ENCODE measurements at places on chromosomes 1 and 21.

DNA sequence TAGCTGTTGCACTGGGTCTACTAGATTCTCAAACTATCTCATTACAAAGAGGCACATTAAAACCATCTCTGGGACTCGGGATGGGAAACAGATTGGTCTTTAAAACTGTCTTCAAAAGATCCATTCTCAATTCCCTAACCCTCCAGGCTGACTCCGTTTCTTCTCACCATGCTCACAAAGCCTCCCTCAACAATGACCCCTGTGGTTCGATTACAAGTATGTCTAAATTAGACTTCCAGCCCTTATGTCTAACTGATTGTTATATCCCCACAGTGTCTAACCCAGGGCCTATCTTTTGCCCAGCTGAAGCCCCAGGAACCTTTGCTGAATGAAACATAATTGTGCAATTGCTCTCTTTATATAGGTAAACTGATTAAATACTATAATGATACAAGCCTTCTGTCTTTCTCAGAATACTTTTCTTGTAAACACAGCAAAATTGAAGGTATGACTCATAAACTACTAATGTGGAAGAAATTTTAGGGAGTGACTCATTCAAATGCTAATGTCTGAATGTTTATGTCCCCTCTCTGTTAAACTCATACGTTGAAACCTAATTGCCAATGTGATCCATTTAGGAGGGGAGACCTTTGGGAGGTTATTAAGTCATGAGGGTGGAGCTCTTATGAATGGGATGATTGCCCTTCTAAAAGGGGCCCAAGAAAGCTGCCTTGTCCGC, 65.6 kb upstream of the DAB1 start:
- DNase-seq = no peak

DNA sequence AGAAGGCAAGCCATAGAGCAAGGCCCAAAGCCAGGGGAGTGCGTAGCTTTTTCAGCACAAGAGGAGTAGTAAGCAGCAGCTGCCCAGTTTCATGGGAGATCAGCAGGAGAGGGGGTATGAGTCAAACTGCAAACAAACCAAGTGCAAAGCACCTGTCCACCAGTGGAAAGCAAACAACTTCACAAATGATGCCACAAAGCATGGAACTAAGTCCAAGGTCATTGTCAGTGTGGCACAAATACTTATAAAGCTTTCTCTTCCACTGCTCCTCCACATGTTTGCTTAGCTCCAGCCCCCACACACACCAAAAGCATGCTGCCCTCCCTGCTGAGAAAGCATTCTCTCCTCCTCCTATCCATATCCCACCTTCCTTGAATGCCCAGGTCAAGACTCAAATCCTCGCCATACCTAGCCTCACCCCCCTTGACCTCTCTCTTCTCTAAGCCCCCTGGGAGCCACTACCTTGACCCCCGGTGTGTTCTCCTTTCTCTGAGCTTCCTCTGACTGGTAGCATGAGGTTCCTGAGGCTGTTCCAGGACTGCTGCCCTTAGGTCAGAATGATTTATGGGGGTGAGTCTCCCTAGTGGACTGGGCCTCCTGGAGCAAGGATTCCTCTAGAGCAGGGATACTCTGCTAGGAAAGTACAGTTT, 70.4 kb downstream of the DMAP1 start:
- DNase-seq = no peak

GRCh38 chr1:22763487-22764200, 53.0 kb downstream of the EPHB2 start:
- DNase-seq = no peak

GRCh38 chr1:181083842-181084605, 4.5 kb upstream of the IER5 start:
- no peak for DNase-seq

DNA sequence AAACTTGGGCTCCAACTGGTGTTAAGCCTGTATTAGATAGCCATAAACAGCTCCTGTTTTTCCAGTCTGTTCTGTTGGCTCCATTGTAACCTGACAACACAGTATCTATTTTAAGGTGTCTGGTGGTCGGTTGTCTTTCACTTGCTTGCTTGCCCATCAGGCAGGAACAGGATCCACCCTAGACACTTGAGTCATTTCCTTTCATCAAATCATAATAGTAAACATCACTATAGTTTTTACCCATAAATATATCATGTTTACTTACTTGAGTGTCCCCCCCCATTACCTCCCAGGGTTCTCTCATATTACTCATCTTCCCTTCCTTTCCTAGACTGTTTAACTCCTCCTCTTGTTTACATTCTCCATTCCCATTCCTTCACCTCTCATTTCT, 2.9 kb downstream of the DDI2 start:
- no peak for DNase-seq

DNA sequence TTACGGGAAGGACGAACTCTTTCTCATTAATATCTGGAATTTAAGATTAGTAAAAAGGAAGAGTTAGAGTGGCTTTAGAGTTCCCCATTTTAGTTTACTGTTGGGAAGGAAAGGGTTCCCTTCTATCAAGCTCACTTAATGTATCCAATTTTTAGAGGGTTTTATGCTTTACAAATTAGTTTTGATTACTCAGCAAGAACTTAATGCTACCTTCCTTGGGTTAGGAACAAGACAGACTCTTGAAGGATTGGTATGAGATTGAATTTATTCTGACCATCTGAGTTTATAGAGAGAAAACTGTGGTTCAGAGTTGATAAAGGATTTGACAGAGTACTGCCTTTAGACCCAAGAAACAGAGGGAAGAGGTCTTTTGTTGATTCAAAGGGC, 29.5 kb upstream of the RGS4 start:
- no peak for DNase-seq

DNA sequence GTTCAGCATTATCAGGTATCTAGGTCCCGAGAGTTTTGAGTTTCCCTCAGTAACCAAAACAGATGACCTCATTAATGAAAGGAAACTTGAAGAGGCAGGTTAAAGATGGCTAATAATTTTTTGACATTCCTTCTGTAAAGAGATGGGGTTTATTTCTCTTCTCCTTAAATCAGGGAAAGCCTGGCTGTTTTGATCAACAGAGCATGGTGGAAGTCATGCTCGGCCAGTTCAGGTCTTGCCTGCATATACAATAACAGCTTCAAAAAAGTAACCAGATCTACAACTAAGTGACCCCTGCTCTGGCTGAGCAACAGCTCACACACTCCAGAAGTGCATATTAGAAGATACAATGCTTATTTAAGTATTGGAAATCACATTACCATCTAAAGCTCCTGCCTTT, 36.6 kb upstream of the POU2F1 start:
- no peak for DNase-seq

GRCh38 chr1:208595236-208595635, 351.1 kb upstream of the PLXNA2 start:
- no peak for DNase-seq

- no peak for DNase-seq
These were observed 466.5 kb downstream of the PCP4 start for GRCh38 chr21:40333731-40334130.

DNA sequence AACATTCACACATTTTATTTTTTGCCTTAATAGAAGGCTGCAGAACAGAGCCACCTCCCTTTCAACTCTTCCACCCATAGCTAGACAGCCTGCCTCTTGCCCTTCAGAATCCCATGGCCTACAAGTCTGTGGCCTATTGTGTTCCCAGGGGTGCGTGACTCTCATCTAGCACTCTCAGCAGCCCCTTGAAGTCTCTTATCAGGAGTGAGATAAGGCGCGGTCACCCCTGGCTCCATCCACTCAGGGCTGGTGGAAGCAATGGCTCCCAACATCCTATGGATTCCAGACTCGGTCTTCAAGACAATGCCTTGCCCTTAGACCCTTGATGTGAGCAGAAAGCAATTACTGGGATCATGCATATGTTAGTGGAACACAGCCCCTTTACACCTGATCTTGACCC, 264.1 kb upstream of the GREM2 start:
- no peak for DNase-seq

DNA sequence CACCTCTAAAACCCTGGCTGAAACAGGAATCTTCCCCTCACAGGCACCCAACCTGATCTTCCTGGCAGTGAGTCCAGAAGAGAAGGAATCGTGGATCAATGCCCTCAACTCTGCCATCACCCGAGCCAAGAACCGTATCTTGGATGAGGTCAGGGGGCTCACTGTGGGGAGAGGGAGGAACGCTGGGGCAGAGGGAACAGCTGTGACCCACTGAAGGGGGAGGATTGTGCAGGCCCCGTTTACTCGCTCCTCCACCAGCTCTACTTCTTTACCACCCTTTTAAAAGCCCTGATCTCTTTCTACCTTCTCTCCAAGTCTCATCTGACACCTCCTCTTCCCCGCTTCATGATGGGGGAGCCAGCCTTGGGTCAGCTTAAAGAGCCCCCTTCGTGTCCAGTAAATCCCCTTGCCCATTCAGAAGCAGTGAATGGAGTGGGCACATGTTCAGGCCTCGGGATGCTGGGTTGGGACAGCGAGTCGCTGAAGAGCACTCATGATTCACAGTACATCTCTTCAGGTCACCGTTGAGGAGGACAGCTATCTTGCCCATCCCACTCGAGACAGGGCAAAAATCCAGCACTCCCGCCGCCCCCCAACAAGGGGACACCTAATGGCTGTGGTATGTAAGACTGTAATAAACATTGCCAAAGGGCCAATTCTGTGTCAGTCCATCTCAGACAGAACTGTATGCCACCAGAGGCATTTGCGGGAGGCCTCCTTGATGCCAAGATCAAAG, 7.3 kb downstream of the PLEKHO1 start:
- DNase-seq = no peak

DNA sequence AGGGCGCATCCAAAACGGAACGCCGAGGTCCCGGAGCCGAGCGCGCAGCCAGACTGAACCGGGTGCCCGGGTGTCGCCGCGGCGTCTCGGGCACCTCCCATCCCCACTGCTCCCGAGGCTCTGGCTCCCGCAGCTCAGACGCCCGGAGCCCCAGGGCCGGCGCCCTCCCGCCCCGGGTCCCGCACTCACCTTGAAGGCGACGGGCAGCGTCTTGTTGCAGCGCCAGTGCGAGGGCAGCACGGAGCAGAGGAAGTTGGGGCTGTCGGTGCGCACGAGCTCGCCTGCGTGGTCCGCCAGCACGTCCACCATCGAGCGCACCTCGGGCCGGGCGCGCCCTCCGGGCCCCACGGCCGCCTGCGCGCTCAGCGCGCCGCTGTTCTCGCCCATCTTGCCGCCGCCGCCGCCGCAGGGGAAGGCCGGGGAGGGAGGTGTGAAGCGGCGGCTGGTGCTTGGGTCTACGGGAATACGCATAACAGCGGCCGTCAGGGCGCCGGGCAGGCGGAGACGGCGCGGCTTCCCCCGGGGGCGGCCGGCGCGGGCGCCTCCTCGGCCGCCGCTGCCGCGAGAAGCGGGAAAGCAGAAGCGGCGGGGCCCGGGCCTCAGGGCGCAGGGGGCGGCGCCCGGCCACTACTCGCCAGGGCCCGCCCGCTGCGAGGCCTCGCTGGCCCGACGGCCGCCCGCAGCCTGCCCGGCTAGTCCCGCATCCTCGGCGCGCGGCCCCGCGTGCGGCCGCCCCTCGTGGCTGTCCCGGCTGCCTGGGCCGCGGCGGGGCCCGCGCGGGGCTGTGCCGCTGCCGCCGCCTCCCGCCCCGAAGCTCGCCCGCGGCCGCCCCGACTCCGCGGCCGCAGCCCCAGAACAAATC, 447 bp downstream of the RUNX3 start:
- no peak for DNase-seq

DNA sequence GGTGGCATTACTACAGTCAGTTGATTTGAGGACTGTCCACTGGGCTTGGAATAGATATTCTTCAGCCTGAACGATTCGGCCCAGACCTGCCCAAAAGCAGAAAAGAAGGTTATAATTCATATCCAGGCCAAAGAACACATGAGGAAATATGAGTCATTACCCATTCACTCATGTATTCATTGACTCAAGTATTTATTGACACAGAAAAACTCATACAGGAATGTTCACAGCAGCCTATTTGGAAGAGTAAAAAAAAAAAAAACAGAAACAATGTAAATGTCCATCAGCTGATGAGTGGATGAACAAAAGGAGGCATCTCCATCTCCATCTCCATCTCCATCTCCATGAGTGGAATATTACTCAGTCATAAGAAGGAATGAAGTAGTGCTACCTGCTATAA, 15.9 kb downstream of the ZMYND12 start:
- DNase-seq = peak; percentile 45

DNA sequence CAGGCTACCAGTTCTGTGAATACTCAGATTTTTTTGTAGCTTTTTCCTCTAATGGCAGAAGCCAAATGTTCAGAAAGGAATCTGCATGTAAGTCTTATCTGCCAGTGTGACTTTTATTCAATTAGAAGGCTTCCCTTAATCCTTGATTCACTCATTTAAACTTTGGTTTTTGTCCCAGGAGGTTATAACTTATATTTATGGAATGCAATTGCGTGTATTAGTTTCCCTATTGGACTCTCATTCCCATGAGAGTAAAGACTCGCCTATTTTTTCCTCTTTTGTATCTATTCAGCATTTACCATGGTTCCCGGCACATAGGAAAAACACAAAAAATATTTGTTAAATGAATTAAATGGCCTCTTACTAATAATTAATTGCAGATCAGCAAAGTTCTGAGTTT, 3.5 kb downstream of the NTMT2 start:
- no peak for DNase-seq

DNA sequence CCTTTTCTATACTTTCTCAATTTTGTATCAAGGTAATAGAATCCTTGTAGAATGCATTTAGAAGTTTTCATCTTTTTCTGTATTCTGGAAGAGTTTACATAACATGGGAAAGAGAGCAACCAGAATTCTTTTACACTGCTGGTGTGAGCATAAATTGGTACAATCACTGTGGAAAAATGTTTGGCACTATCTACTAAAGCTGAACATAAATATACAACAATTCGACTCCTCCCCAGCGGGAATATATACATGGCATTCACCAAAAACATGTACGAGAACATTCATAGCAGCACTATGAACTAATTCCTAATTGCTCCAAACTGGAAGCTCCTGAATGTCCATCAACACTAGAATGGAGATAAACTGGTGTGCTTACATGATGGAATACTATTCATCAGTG, 1.8 kb upstream of the ACBD6 start:
- no peak for DNase-seq

DNA sequence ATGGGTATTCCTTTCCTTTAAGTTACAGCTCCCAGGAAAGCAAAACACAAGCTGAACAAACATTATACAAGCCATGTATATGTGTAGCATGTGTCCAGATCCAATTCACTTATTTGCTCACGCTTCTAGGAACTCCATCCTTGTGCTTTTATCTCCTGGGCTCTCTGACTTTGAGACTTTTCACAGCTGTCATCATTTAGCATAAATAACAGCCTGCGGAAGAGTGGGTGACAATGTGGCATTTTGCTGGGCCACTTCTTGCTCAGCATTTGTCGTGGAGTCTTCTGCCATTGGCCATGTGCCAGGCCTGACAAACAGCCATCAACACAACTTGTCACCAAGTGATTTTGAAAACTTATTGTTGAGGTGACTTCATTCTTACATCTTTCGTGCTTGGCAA, 164.3 kb downstream of the KIF26B start:
- DNase-seq = no peak

DNA sequence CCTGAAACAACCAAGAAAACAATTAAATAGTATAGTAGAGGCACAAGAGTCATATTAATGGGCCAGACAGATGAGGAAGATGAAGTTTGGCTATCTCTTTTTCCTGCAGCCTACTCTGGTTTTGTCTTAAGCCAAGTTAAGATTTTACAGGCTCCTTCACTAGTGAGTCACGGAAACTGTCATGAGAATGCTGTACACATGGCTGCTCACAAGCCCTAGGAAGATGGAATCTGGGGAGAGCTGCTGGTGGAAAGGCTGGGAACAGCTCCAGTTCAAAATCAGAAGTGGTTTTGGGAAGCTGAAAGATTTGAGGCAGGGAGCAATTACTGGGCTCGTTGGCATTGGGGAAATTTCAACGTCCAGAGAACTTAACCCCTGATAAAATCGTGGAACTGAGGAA, 46.4 kb upstream of the S1PR1 start:
- no peak for DNase-seq

- DNase-seq = no peak
These were observed 243.9 kb downstream of the KAZN start for GRCh38 chr1:14842361-14842760.

GRCh38 chr1:235579891-235580290, 69.7 kb downstream of the GNG4 start:
- DNase-seq = no peak

All from HS-27A (cell line).